Omental fat pad (tissue), 4 donors: ENCODE measurements at places on chromosomes 4 and X. TPM values are rescaled to one million over a fixed set of nuclear protein-coding genes. Genes with fewer than 3 reads are reported as not detected.

DNA sequence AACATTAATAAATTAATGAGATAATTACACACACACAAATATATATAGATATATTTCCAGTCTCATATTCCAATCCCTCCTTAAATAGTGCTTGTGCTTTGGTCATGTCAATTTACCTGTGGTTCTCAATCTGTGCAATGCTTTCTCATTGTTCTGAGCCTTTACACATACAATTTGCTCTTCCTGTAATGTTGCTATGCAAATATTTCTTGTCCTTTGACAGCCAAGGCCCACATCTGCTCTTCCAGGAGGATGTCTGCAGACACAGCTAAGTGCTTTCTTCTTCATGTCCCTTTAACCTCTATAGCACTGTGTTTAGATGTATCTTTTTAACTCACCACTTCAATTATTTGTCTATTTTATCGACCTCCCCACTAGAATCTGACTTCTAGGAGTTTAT is 67.3 kb upstream of the RAPGEF2 start:
- DNase-seq = no peak

Gene TEC
- 3.8 TPM for total RNA-seq

Gene KLF3
- total RNA-seq = 60.3 TPM

GRCh38 chrX:130728208-130728607 is 174.8 kb downstream of the ENOX2 start:
- no peak for DNase-seq

Gene TMEM156
- total RNA-seq = not detected

Gene SPANXD
- total RNA-seq = not detected

- no peak for DNase-seq
Observed at GRCh38 chr4:44671636-44672035, 6.6 kb upstream of the GUF1 start.

Gene PLK4
- total RNA-seq = 2.5 TPM

DNA sequence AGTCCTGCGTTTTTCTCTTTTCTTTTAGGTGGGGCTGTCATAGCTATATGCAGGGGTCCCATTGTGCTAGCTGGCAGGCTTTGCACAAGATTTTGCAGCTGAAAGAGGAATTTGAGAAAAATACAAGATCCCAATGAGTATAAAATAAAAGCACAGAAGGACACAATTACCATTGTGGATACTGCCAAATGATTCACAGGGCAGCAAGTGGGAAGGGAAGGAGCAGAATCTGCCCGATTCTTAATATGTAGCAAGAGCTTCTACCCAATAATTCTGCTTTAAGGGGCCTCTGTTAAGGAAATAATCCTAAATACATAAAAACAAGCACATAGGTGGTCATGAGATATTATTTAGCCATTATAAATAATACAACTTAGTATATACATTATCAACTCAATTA is 25.9 kb upstream of the ING2 start:
- no peak for DNase-seq

Gene AMMECR1
- total RNA-seq = 6.7 TPM

Gene LARP1B
- total RNA-seq = 37.0 TPM

DNA sequence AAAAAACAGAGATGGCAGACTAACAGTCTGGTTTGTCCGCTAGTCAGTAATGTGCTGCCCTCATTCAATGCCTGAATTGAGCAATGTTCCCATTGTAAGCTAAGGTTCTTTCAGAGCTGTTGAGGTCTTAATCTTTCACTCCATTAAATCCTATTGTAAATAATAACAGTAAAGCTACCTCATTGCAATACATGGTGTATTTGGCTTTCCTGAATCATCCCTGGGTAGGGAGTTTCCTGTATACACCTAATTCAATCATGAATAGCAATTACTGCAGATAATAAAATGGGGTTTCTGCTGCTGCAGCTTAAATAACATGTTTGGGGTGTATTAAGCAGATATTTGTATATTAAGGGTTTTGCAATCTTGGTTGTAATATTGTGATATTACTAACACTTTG is 1100.2 kb upstream of the INTU start:
- DNase-seq = no peak

GRCh38 chr4:3699678-3700077 is 66.5 kb upstream of the ADRA2C start:
- no peak for DNase-seq

DNA sequence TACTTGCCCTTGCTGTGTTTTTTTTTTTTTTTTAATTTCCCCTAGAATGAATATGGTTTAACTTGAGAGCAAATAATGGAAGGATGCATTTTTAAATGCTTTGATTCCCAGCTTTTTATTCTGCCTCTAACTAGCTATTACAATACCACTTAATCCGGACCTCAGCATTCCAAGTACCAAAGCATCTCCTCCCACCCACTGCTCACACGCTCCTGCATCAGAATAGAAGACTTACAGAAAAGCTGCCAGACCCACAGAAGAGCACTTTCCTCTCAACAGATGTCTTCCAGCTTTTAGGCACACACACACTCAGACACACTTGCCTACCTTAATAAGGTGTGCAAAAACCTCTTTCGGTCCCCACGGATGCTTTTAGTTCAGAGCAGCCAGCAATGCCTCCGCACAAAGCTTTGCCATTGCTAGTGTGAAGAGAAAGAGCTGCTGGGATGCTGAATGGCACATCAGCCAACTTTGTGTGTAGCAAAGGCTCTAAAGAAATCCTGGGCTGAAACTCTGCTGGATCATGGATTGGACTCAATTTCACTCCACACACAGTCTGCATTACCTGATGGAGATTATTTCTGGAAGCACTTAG is 1056.2 kb downstream of the DMD start:
- no peak for DNase-seq

- no peak for DNase-seq
Observed at GRCh38 chr4:83830138-83830888, 294.4 kb downstream of the GPAT3 start.

- no peak for DNase-seq
Observed at GRCh38 chr4:45241976-45242375, 515.6 kb upstream of the GNPDA2 start.

DNA sequence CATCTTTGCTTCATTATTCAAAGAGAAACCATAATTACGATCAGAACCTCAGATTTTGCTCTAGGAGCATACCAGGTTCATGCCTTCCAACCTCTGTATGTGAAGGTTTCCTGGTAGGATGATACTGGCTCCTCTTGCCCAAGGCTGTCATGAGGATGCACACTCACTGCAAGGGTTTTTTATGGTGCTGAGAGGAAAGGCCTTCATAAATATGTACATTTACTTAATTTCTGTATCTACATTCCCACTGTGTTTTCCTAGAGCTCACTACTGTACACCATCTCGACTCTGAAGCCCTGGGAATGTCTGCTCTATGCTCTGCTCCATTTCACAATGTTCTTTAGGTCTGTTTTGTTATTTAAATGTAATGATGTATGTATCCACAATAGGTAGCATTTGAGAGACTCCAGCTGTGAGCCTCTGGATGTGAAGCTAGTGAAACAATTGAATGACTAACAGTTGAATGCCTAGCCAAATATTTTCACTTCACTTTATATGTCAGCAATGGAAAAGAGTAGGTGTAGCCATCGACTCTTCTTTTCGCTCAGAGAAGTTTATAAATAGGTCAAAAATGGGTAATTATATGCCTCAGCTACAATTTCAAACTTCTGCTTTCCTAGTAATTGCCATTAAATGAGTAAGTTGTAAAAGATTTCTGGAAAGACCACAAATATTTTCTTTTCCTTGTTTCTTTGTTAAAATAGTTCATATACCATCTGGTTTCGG is 228.0 kb downstream of the PALLD start:
- DNase-seq = no peak

DNA sequence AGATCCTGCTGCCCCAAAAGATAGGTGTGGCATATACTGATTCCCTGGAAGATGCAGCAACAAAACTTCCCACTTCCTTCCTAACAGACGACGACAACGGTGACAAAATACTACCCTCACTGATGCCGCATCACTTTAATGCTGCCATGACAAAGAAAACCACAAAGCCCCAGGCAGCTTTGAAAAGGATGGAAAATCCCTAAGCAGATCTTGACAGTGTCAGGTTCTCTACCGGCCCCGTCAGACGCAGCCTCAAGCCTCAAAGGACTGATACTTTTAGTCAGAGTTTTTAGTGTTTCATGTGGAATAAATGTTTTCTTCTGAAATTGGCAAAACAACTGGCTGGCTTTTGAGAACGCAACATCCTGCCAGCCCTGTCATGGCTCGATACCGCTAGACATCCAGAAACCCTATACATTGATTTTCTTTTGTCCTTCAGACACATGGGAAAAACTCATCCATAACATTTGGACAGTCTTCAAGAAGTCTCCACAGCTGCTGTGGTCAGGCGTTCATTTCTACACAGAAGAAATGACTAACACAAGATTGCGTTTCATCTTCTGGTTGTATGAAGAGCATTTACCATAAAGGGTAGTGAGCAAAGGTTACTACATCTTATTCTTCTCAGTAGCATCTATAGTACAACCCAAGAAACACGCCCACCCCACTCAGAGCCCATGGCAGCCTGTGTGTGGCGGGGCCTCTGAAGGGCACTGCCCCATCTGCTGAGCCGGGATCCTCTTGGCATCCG is 60.1 kb downstream of the GATB start:
- no peak for DNase-seq

Gene FAM114A1
- 59.8 TPM for total RNA-seq

- no peak for DNase-seq
Observed at GRCh38 chrX:53479301-53479700, 45.1 kb upstream of the HSD17B10 start.

DNA sequence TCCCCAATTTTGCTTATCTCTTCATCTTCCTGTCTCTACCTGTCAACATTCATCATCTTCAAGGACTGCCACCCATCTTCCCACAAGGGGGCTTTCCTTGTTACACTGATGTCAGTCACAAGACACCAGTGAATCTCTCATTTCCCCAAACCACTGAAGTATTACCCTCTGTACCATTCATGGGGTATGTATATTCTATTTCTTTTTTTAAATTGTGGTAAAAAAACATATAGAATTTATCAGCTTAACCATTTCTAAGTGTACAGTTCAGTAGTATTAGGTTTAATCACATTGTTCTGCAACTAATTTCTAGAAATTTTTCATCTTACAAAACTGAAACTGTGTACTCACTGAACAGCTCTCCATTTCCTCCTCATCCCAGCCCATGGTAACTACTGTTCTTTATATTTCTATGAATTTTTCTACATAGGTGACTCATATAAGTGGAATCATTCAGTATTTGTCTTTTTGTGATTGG is 98.6 kb downstream of the LARP7 start:
- no peak for DNase-seq

- no peak for DNase-seq
Observed at GRCh38 chr4:98716796-98717195, 58.4 kb upstream of the TSPAN5 start.

Gene BMX
- total RNA-seq = 3.0 TPM

DNA sequence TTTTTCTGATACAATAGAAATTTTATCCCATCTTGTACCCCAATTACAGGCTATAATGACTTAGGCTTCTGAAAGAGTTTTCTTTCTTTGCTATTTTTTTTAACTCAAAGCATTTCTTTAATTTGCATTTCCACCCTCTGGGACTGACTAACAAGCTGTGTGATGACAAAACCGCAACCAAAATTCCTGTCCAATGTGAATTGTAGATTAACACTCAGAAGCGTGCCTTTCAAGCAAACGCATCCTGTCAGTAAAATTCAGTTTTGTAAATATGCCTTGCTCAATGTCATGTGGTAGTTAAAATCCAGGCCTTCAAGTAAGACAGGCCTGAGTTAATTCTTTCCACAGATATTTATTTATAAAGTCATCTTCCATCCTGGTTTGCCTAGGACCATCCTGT is 50.3 kb downstream of the STK32B start:
- no peak for DNase-seq

Gene KDR
- 145 TPM for total RNA-seq

Gene TSPAN5
- 5.1 TPM for total RNA-seq

Gene FATE1
- total RNA-seq = not detected

GRCh38 chr4:128600410-128600809 is 209.1 kb upstream of the JADE1 start:
- DNase-seq = no peak

DNA sequence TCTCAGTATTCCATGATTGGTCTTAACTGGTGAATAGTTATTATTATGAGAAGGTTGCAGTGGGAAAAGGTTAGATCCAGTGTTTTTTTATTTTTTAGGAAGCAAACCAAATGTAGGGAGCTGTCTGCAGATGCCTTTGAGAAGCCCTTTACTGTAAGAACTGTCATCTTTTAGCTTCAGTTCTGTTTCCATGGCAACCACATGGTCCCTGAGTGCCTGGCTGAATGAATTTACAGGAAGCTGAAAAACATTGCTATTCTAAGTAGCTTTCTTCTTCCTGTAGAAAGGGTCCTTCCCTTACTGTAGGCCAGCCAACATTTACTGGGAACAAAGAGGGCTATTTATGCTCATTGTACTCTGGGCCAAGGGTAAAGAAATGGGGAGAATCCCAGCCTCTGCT is 103.3 kb downstream of the DCLK2 start:
- no peak for DNase-seq

Gene LRPAP1
- total RNA-seq = 133 TPM

Gene GRIA2
- total RNA-seq = not detected

GRCh38 chrX:133923113-133923512 is 62.3 kb downstream of the GPC3 start:
- DNase-seq = no peak

- DNase-seq = no peak
Observed at GRCh38 chr4:182155806-182156205, 87.4 kb upstream of the TENM3 start.

Gene MSX1
- 13.5 TPM for total RNA-seq

DNA sequence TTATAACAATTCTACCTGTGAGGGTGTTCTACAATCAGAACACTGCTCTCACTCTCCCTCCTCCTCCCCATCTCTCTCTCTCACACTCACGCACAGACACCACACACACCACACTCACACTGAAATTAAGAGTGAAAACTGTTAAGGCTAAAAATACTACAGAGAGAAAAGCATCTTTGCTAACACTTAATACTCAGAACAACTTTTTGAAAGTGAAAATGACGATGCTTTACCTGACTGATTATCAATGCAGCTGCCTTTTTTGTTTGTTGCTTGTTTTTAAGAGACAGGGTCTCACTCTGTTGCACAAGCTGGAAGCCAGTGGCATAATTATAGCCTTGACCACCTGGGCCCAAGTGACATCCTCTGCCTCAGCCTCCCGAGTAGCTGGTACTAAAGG is 222.4 kb downstream of the APBB2 start:
- DNase-seq = no peak

Gene IL3RA
- 10.6 TPM for total RNA-seq

Gene TRO
- total RNA-seq = 6.6 TPM

Gene CXCL13
- total RNA-seq = 0.79 TPM

- no peak for DNase-seq
Observed at GRCh38 chr4:10050261-10050661, 29.0 kb upstream of the SLC2A9 start.

Gene DAPP1
- 3.3 TPM for total RNA-seq

DNA sequence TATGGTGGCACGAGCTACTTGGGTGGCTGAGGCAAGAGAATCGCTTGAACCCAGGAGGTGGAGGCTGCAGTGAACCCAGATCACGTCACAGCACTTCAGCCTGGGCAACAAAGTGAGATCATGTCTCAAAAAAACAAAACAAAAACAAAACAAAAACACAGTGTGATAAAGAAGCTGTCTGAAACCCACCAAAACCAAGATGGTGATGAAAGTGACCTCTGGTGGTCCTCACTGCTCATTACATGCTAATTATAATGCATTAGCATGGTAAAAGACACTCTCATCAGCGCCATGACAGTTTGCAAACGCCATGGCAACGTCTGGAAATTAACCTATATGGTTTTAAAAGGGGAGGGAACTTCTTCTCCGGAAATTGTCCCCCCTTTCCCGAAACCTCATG is 29.4 kb upstream of the OPHN1 start:
- DNase-seq = no peak
